ENCODE measurements at places on chromosomes 6 and 20.

- DNase-seq: no peak
Observed at GRCh38 chr20:57074386-57074785, 192.1 kb downstream of the BMP7 start.

DNA sequence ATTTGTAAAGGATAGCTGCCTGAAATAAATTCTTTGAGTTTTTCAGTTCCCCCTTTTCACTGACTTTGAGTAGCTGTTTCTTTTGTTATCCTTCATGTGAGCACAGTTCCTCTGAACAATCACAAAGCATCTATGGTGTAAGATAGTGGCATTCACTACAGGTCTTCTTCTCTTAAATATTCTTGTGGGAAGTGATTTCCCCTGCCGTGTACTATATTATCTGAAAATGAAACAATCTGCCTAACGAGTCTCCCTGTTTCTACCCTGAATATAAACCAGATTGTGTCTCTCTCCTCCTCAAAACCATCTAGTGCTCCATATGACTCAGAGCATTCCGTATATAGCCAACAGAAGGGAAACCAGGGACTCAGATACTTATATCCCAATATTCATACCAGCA, 380.1 kb upstream of the SOX4 start:
- no peak for DNase-seq

- DNase-seq: no peak
Observed at GRCh38 chr20:45064812-45065211, 36.1 kb downstream of the KCNS1 start.

DNA sequence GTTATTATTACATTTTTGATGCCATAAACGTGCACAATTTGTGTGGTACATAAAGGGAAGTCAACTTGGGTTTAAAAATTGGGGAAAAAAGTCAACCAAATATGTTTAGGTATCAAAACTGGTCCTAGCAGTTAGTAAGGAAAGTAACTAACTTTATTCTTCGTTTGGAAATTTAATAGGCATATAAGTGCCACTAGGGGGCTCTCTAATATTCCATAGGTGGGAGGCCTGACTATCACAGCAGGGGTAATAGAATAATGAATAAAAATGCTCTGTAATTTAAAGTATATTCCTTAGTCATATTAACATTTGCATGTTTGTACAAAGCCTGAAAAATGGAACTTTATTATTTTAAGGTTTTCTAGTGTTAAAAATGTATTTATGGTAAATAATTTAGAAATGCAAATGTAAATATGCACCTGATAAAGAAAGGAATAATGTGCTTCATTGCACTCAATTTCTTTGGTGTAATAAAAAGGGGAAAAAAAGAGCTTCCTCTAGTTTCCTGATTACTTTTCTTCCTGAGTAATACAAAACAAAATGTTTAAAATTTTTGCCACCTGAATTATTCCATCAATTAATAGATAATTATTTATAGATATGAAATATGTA, 125.7 kb upstream of the HDAC2 start:
- no peak for DNase-seq

DNA sequence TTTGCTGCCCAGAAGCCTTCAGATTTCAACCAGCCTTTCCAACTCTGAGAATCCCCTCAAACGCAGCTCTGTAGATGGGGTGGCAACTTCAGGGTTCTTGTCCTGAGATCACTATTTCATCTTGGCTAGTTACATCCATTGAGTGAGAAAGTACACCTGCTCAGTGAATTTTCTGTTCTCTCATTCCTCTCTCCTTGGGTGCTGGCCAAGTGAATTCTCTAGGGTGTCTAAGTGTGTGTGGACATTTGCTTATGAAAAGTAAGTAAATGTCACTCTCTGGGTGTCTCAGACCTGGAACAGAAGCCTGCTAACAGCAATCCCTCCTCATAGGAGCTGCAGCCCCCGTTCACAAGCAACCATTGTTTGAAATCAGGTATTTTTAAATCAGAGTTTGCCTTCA, 3.8 kb downstream of the RIN2 start:
- peak; percentile 24 for DNase-seq

GRCh38 chr6:73309785-73310502, 44.1 kb downstream of the DPPA5 start:
- no peak for DNase-seq

DNA sequence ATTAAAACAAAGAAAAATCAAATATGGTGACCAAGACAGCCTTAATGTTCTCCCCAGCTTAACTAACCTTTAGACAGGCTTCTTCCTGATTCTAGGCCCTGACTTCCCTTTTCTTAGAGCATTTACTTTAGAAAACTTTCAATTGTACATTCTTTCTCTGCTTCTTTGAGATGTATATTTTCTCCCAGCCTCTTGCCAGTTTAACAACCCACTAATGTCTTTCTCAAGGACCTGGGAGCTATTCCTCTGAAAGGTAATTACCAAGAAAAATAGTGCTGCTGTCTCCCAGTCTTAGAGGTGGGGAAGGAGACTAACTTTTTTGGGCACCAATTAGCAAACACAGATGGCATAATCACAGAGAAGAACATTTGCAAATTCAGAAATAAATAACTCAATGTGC, 62.8 kb upstream of the KCNQ5 start:
- DNase-seq: no peak

- DNase-seq: peak; percentile 72
Observed at GRCh38 chr6:165876588-165876987, 213.5 kb upstream of the PDE10A start.

DNA sequence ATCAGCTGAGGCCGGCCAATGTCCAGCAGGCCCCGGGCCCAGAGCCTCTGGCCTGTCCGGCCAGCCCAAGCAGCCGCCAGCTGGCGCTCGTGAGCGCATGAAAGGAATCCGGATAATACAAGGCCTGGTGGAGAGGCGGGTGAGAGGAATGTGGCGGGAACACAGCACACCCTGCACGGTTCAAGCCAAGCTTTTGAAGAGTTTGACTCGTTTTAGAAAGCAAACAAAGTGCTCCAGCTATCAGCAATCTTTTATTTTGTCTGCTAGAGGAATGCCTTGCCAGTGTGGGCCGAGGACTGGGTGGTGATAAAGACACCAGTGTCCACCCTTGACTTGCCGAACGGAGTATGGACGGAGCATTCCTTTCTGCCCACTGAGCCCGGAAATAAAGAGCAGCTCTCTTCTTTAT, 9.3 kb upstream of the NEDD9 start:
- DNase-seq: peak; percentile 86

DNA sequence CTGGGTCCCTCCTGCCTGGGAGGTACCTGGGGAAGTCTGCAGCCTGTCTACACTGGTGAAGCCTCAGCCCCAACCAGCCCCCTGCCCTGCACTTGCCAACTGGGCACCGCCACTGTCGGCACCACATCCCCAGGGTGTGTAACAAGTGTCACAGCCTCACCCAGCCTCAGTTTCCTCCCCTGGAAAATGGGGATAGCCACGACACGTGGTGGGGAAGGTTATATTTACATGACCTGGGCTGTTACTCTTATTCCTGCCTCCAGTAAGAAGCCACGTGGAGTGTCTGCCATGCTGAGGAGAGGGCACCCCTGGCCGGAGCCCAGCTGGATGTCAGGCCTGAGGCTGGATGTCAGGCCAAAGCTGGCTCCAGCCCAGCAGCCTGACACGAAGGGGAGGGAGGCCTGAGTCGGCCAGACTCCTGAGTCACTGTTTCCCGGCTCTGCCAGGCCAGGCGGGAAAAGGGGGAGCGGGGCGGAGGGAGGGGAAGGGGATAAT, 44.9 kb downstream of the SNAI1 start:
- peak; percentile 93 for DNase-seq

- no peak for DNase-seq
Observed at GRCh38 chr20:965956-966355, 36.2 kb downstream of the RSPO4 start.

DNA sequence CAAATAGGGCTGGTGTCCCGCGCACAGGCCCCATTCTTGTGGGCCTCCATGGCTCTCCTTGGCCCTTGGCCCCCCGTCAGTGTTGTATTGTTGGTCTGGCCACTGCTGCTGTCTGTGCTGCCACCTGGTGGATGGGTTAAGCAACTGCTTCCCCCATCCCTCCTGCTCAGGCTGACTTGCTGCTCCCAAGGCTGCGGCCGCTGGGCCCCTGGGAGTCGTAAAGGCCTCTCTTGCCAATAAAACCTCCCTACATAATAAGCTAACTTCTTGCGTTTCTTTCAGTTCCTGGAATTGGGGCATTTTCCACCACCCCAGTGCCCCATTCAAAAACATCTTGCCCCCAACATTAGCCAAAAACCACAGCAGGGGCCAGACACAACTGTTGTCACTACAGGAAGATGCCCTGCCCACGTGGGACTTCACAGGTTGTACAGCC, 27.1 kb downstream of the CD83 start:
- DNase-seq: no peak

DNA sequence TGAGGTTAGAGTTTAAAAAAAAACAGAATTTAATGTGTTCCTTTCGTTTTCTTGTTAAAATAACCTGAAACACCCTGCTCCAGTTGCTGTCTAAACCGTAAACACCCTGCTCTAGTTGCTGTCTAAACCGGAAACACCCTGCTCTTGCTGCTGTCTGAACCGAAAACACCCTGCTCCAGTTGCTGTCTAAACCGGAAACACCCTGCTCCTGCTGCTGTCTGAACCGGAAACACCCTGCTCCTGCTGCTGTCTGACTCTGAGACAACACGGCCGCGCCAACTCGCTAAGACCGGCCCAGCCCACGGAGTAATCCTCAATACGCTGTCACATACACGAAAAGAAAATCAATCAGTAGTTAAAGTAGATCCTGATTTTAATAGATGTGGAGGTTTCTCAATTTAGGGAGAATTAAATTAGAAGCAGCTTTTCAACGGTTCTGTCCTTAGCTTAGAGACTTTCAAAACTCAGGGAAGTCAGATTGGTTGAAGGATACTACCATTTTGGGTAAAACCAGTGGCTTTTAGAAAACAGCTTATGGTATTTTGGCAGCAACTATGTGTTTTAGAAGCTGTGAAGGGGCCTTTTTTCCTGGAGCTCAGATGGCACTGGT, 98.3 kb downstream of the RAMACL start:
- no peak for DNase-seq

DNA sequence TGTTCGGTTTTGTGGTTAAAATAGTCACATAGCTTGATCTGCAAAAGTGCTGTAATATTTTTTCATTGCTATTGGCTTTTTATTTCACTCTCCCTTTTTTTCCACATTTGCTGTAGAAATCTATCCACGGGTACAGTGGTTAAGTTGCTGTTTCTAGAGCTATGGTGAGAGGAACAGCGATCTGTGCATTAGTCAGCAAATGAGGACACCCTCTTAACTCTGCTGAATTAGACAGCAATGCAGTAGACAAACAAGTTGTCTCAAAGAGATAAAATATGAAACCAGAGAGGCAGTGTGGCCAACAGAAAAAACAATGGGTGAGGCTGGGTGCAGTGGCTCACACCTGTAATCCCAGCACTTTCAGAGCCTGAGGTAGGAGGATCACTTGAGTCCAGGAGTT, 17.6 kb upstream of the SYNJ2 start:
- no peak for DNase-seq

DNA sequence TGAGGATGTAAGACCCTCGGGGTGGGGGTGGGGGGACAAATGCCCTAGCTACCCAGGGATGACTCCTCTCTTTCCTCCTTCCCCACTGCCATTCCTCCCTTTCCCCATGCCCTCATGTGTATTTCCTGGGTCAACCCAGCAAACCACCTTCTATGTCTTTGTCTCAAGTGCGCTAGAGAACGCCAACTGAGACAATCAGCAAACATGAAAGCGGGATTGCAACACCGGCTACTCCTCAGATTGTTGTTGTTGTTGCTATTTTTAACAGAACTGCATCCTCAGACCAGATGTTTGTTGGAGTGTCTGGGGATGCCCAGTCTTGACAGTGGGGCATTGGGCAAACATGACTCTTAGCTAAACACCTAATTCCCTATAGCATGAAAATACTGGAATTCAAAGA, 39.3 kb upstream of the HIVEP1 start:
- DNase-seq: no peak

GRCh38 chr20:41483553-41483930, 116.9 kb upstream of the EMILIN3 start:
- no peak for DNase-seq

DNA sequence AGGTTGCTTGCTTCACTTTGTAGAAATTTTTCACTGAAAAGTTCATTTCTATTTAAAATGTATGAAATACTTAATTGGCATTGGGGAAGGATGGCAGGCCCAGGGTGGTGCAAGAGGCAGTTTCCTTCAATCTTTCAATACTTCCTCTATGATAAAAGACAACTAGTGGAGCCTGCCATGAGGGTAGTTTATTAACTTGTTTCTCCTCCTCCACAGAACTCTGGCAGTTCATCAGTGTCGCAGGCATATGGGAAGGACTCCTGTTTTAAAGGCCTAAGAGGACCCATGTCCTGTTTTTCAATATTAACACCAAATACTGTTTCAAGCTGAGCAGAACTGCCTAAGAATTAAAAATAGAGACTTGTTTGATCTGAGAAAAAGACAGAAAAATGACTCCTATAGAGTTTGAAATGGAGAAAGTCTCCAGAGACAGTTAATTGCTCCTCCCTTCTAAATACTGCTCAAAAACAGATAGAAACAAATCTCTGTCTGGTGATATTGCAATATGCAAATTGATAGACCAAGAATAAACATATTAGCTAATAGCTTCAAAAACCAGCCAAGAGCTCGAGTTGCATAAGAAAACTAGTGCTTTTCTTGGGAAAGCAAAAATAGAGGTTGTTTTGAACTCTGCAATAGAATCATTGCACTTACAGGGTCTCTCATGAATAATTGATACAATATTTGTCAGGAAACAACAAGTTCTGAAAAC, 665.7 kb upstream of the SLC35B3 start:
- DNase-seq: no peak

- DNase-seq: no peak
Observed at GRCh38 chr6:164398647-164399046, 910.8 kb downstream of the C6orf118 start.

DNA sequence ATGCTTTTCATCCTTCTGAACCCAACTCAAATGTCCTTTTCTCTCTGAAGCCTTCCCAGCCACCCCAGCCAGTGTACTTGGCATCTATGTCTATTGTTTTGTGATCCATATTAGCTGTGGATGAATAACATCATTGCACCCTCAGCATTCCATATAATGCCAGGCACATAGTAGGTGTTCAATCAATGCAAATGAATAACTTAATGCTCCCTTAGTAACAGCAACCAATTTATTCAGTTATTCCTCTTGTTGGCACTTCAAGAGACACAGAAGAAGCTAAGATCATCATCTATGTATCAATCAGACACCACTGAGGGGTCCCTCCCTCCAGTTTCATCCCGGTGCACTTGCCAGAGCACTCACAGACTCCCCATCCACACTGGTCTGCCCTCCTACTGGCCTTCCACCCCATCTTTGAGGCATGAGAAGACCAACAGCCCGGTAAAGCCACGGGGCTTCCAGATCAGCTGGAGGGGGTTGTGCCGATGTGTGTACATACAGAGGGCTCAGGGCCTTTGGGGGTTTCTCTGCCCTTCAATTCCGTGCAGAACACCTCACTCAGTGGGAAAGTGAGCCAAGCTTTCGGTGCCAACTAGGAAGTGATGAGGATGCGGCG, 2.4 kb upstream of the TAF8 start:
- no peak for DNase-seq

- no peak for DNase-seq
Observed at GRCh38 chr6:39092124-39092523, 22.9 kb downstream of the SAYSD1 start.

- no peak for DNase-seq
Observed at GRCh38 chr6:127302728-127303660, 36.3 kb downstream of the RNF146 start.

Data from coronary artery (tissue), 2 donors.